Muscle of back (tissue), 13 donors: ENCODE measurements at places on chromosomes 5 and 9. TPM values are rescaled to one million over a fixed set of nuclear protein-coding genes. Genes with fewer than 3 reads are reported as not detected.

- DNase-seq: no peak
Observed at GRCh38 chr5:139277171-139277570, 16.4 kb upstream of the MATR3 start.

DNA sequence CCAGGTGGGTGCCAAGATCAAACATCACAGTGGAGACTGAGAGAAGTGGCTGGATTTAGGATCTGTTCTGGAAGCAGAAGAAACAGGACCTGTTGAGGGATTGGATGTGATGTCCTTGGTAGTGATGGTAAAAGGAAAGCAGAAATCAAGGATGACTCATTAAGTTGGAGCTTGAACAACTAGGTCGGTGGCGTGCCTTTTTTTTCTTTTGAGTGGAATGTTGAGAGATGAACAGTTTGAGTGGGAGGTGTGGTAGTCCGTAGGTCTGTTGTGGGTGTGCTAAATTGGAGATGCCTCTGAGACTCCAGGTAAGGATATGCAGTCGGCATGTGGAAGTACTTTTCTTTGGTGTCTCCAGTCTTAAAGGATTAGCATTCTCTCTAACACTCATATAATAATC is 92.1 kb upstream of the IL12B start:
- no peak for DNase-seq

GRCh38 chr5:172106511-172107356 is 81.3 kb downstream of the STK10 start:
- DNase-seq: peak; percentile 73

- DNase-seq: no peak
Observed at GRCh38 chr5:157670662-157671591, at the start of gene C5orf52. Gene C5orf52 (plus strand): TSS chr5:157671533. CDS start chr5:157671615, 82 bp downstream.

DNA sequence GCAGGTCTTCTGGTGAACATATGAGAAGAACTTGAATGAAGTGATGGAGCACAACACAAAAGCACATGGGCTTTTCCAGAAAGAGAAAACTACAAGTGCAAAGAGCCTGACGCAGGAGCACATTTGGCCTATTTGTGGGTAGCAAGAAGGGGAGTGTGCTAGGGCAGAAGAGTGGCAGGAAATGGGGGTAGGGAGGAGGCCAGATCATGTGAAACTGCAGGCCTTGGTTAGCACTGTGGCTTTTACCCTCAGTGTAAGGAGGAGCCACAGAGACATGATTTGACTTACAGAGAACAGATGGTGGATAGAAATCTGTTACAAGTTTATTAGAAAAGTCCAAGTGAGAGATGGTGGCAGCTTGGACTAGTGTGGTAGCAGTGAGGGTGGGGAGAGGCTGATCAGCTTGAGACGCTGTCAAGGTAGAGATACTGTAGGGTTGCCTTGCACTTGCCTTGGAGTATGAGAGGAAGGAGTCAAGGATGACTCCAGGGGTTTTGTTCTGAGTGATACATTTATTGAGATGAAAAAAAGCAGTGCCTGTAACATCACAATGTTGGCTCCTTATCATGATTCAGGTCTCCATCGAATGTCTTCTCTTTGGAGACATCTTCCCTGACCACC is 126.7 kb downstream of the PPP2R2B start:
- no peak for DNase-seq

- peak; percentile 46 for DNase-seq
Observed at GRCh38 chr5:112174959-112175594, 244.0 kb downstream of the EPB41L4A start.

- DNase-seq: no peak
Observed at GRCh38 chr9:16453390-16453789, 417.1 kb downstream of the BNC2 start.

- DNase-seq: no peak
Observed at GRCh38 chr9:128293091-128293490, 17.0 kb downstream of the SWI5 start.

- peak; percentile 41 for DNase-seq
Observed at GRCh38 chr5:136811086-136811485, 445.7 kb upstream of the TRPC7 start.

C5orf46 gene
- polyA plus RNA-seq: not detected

KCNN2 gene
- polyA plus RNA-seq: 8.0 TPM

CDO1 gene
- polyA plus RNA-seq: 20.8 TPM

APC gene
- 24.0 TPM for polyA plus RNA-seq

PCDHA5 gene
- 0.04 TPM for polyA plus RNA-seq

CDHR2 gene
- 0.27 TPM for polyA plus RNA-seq
